ENCODE measurements at places on chromosomes 3 and 15.

- DNase-seq, result no peak
Observed at GRCh38 chr15:91150502-91151160, 50.6 kb downstream of the SV2B start.

DNA sequence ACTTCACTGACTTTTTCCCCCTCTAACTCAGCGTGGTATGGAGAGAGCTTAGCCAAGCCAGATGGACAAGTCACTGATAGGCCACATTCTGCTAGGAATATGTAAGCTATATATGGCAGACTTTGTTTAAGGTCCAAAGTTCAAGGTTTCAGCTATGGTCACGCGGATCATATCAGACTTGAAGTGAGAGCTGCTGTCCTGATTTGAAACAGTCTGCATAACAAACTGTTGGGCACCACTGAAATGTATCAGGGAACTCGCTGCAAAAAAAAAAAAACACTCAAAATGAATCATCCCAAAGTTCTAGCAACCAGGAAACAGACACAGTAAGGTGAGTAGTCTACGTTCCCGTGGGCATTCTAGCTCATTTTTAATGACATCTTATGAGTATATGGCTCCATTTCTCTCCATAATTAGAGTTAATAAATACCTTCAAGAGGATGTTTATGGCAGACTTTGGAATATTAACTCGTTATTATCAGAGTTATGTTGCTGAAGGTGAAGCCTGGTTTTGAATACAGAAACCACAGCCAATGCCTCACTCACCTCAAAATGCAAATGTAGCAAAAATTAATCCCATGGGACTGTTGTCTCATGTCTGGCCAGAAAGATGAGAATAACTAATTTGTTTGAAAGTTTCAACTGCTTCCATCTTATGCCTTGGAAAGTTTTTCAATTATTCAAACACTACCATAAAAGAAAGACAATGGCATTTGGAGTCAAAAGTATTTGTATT, 12.3 kb downstream of the DPH3 start:
- DNase-seq, result no peak

DNA sequence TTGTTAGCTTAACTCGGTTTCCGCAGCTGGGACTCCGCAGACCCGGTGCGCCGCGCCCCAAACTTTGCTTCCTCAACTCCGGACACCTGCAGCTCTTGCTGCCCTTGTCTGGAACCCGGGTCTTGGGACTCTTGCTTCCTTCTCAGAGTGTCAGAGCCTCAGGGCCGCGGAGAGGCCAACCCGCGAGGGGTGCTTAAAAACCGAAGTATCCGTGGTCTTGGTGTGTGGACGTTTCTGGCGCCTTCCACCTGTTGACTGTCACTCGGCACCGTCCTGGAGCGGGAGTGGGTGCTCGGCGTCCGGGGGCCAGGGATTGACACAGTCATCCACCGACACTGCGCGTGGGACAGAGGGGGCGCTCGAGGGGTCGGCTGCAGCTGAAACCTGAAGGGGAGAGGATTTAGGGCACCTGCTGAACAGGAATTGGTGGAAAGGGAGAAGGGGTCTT, 386 bp downstream of the SQOR start:
- peak; percentile 81 for DNase-seq

DNA sequence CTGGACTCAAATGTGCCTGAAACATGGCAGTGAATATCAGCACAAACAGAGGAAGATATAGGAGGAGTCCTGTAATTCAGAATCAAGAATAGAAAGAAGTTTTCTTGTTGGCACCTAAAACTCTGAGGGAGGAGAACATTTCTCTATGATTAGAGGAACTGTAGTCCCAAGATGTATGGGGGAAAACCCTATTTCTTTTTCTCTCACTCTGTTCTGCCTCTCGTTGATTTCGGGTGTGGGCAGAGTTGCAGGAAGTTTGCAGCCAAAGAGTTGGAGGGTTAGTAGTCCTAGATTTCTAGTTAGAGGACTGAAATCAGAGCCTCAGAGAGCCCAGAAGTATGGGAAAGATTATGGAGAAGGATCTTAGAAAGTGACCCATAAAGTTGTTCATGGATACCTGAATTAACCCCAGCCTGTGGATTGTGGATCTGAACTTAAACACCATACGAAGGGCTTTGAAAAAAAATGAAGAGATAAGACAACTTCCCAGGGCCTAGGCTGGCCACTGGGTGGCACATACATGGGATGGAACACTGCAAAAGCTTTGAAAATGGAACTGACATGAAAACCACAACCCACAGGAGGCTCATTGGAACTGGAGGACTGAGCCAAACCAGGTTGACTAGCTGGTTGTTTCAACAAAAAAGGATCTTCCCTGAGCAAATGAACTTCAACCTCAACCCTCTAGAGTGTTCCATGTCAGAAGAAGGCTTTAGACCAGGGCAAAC, 34.6 kb downstream of the FMN1 start:
- DNase-seq, result peak; percentile 70
